ENCODE measurements at places on chromosomes 11 and 22. TPM values are rescaled to one million over a fixed set of nuclear protein-coding genes. Genes with fewer than 3 reads are reported as not detected.

Gene OR5D18
- not detected for total RNA-seq

Gene DBX1
- total RNA-seq, result not detected

Gene CYB5R2
- 13.6 TPM for total RNA-seq

Gene BDNF
- 10.6 TPM for total RNA-seq

Gene CCDC15
- 3.6 TPM for total RNA-seq

Measured in smooth muscle cell of trachea (primary cell).